ENCODE measurements at places on chromosomes 13 and 19.

- DNase-seq: no peak
Measured at GRCh38 chr13:19068691-19069090, 112.9 kb downstream of the TUBA3C start.

DNA sequence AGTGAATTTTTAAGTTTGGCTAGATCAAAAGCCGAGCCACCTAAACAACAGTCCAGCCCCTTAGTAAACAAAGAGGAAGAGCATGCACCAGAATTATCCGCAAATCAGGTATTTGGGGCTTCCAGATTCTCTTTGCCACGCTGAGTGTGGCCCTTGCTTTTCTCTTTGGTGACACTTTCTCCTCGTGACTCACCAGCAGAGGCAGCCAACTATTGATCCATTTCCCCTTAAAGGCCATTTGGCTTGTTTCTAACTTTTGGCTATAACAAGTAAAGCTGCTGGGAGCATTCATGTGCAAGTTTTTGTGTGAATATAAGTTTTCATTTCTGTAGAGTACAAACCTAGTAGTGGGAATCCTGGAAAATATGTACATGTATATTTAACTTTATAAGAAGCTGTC is 17.6 kb upstream of the WDR88 start:
- no peak for DNase-seq

- no peak for DNase-seq
Measured at GRCh38 chr19:48445256-48445605, 552 bp upstream of the GRWD1 start.

GRCh38 chr19:19900139-19900728 is 512 bp upstream of the ZNF93 start:
- DNase-seq: no peak

GRCh38 chr13:106596275-106596937 is 28.5 kb upstream of the ARGLU1 start:
- DNase-seq: no peak

DNA sequence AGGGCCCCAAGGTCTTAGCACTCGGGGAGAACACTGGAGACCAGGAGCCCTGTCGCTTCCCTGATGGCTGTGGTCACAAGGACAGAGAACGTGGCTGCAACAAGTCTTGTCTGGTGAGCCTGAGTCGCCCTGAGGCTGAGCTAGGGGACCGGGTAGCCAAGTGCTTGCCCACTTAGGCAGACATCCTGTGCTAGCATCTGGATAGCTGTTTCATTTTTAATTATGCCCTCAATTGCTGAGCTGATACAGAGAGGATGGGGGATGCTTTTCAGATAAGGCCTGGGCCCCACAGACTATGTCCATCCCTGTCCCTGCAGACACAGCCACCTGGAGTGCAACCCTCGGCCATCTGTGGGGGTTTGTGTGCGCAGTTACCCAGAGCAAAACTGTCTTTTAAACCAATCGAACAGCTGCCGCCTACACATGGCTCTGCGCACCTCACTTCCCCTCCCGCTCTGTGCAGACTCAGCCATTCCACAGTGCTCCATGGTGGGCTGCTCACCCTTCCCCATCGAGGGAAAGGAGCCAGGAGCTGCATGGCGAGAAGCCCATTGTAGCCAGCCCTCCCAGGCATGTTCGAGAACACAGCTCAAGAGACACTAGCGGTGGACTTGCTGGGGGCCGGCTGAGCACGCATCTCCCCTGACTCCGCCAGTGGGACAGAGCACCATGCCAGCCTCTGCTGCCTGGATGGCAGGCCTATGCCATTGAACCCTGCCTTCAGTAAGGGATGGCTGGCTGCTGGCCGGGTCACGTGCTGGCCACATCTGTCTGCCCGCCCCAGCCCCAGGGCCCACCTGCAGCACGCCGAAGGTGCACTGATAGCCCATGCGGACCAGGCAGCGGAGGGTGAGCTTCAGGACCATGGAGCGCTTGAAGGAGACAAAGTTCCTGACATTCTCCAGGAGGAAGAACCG is 19.4 kb upstream of the EIF3G start:
- no peak for DNase-seq

DNA sequence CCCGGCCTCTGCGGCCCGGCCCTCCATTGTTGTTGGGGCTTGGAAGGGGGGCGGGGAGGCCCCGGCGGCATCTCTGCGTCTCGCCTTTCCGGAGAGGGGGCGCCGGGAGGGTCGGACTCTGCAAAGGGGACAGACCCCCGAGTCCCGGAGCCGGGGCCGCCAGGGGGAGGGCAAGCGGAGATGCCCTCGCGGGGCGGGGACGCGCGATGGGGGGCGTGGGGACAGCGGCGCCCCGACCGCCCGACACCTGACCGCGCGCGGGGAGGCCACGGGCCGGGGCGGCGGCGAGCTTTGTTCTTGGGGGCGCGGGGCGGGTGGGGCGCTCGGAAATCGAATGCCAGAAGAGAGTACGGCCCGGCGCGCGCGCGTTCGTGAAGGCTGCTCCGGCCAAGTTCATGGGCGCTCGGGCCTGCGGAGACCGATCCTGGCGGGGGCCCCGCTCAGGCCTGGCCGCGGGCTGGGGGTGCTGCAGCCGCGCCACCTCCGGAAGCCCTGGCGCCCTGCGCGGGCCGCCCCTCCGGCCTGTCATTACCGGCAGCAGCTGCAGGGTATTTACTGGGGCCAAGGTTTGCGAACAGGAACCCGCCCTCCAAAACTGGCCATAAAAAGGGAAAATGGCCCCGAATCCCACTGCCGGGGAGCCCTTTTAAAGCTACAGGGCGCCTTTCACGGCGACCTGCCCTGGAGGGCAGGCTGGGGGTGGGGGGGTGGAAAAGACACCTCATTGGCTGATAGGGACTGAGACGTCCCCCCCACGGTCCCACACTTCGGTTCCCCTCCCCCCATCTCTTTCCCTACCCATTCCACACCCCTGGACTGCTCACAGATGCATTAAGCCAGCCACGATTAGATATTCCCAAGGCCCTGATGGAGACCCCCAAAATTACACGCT is 11.1 kb upstream of the NANOS3 start:
- DNase-seq: no peak

DNA sequence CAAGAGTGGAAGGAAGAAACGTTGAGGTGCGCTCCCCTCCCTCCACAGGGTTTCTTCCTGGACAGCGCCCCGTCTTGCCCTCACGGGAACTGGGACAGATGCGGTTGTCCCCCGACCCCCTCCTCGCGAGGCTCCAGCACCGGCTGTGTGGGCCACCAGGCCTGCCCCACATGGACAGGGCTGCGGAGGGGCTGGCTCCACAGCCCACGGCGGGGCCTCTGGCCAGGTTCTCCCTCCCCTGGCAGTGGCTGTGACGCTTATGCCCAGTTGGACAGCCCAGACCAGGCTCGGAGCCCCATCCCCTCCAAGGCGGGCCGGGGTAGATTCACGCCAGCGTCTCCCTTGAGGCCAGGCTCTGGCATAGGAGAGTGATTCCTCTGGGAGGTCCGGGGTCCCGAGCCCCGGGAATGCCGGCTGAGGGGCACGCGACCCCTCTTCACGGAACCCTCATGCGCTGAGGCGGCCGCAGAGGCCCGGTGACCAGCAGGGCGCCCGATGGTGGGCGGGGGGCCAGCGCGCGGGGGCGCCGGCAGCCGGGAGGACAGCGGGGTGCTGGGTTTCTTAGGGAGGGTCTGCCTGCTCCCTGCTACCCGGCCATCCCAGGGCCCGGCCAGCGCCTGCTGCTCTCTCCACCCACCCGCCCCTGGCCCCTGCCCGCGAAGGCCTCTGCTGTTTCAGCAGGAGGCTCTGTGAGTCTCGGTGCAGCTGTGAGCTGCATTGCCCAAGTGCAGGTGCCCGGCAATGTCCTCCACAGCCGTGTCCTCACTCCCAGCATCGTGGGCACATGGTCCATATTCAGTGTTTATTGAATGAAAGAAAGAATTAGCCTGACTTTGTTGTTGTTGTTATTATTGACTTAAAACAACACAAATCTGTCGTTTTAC is 20.3 kb upstream of the GAS6 start:
- DNase-seq: no peak

GRCh38 chr19:41328842-41329225 is 18.9 kb downstream of the CCDC97 start:
- DNase-seq: no peak

DNA sequence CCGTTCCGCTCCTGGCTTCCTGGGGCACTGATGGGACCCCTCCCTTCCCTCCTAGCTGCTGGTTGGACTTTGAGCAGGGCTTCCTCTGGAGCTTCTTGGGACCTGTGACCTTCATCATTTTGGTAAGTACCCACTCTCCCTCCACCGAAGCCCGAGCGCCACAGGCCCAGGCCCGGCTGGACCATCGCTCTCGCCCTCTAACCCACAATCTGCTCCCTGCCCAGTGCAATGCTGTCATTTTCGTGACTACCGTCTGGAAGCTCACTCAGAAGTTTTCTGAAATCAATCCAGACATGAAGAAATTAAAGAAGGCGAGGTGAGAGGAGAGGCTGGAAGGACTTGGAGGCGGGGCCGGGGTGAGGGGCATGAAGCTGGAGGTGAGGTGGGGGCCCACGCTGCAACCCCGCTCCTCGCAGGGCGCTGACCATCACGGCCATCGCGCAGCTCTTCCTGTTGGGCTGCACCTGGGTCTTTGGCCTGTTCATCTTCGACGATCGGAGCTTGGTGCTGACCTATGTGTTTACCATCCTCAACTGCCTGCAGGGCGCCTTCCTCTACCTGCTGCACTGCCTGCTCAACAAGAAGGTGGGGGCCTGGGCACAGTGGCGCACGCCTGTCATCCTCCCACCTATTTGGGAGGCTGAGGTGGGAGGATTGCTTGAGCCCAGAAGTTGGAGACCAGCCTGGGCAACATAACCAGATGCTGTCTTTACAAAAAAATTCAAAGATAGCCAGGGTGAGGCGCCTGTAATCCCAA is 12.3 kb downstream of the DDX39A start:
- DNase-seq: no peak

GRCh38 chr13:44211286-44211685 is 162.3 kb upstream of the SERP2 start:
- DNase-seq: no peak

DNA sequence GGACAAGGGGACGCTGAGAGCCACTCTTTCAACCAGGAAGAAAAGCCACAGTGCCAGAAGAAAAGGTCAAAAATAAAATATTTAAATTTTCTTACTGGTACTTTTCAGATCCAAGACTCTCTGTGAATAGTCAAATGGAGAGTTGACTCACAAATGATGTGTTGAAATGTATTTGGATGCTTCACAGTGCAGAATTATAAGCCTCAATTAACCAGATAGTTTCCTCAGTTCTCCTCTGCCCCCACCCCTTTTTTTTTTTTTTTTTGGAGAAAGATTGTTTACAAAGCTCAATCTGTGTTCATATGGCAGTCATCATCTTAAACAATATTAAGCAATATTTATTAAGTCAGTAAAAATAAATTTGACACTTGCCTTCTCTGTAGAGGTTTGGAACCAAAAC is 470.8 kb downstream of the FGF9 start:
- DNase-seq: no peak

DNA sequence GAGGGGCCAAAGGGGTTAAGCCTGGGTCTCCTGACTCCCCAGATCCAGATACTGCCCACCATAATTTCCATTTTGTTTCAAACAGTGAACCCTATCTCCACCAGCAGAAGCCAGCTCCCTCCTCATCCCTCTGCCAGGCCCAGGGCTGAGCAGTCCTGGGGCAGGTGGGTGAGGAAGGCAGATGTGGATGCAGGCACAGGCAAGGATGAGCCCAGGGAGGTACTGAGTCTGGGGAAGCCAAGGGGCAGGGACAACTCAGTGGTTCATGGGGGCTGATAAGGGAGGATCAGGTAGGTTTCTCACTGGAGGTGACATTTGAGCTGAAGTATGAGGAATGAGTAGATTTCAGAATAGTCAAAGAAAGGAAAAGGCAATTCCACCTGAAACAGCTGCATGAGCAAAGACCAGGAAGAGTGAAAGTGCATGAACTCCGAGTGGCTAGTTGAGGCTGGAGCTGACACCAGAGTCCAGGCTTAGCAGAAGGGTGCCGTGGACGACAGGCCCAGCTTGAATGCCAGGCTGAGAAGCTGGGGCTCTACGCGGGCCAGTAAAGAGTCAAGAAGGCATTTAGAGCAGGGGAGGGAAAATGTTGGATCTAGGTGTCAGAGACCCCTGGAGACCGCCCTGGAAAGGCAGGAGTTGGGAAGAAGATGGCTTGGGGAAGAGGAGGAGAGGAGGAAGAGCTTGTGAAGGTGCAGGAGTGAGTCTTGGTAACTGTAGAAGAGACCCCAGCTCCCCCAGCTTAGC is 10.3 kb downstream of the CIC start:
- DNase-seq: no peak

DNA sequence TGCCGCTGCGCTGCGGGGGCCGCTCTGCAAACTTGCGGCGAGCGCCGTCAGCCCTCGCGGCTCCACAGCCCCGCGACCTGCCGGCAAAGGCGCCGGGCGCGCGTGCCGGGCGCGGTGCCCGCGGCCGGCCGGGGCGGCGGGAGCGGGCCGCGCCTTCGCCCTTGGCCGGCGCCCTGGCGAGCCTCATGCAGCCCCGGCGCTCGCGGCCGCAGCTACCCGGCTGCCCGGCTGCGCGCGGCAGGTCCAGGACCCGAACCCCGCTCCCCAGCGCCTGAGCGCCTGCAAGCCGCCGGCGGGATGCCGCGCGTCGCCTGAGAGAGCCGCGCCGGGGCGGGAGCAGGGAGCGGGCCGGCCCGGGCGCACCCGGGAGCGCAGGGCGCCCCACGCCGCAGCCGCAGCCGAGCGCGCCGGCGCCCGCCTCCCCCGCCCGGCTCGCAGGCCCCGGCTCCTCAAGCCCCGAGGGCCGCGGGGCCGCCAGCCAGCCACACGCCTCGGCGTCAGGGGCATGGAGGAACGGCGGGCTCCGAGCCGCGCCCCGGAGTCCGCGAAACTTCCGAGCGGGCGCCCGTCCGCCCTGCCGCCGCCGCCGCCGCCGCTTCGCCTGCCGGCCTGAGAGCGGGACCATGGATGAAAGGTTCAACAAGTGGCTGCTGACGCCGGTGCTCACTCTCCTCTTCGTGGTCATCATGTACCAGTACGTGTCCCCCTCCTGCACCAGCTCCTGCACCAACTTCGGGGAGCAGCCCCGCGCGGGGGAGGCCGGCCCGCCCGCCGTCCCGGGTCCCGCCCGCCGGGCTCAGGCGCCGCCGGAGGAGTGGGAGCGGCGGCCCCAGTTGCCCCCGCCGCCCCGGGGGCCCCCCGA is 564 bp downstream of the HS6ST3 start:
- no peak for DNase-seq

- no peak for DNase-seq
Measured at GRCh38 chr13:78131346-78131745, 212.7 kb upstream of the EDNRB start.

- no peak for DNase-seq
Measured at GRCh38 chr19:11457115-11457514, 21.7 kb downstream of the PRKCSH start.

GRCh38 chr13:101757446-101758039 is 305.1 kb downstream of the ITGBL1 start:
- no peak for DNase-seq

DNA sequence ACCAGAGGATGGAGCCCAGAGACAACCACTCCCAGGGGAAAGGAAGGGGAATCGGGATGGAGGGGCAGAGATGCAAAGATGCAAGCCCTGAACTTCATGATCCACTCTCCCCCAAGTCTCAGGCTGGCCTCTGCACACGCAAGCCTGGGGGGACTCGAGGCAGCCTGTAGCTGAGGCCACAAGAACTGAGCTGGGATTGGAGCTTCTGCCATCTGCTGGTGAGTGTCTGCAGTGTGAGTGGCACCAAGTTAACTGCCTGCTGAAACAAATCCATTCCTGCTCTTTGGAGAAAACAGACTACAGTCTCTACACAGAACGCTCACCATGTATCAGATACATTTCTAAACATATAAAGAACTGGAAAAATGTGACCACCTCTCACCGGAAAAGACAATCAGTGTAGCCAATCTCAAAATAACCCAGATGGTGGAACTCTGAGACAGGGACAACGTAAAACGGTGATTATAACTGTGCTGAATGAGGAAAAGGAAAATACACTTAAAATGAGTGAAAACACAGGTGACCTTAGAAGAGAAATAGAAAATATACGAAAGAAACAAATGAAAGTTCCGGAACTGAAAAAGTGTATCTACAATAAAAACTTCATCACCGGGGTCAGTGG is 62.1 kb downstream of the KLF2 start:
- DNase-seq: no peak
